Activated CD8-positive, alpha-beta memory T cell treated with anti-CD3 and anti-CD28 coated beads, Interleukin-2, amount 50 U/mL, for 48 hours (primary cell): ENCODE measurements at places on chromosomes 12 and 14.

- no peak for DNase-seq
These were observed 178.5 kb downstream of the CALM1 start for GRCh38 chr14:90575336-90575735.

DNA sequence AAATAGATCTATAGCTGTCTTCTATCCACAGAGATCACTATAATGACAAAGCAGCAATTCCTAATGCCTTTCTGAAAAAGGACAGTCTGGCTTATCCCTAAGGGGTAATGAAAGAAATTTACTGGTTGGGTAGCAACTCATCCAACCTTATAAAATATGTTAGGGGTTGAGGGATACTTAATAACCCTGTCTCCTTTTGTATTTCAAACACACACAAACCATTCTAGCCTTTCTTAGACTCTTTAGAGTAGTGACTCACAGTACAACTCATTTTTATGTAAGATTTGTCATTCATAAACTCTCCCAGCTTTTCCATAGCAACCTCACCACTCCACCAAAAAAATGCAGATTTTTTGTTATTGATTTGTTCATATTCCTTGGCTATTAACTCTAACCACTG, 167.9 kb downstream of the FSCB start:
- no peak for DNase-seq

- no peak for DNase-seq
These were observed 231.1 kb downstream of the CCDC91 start for GRCh38 chr12:28421374-28421773.

DNA sequence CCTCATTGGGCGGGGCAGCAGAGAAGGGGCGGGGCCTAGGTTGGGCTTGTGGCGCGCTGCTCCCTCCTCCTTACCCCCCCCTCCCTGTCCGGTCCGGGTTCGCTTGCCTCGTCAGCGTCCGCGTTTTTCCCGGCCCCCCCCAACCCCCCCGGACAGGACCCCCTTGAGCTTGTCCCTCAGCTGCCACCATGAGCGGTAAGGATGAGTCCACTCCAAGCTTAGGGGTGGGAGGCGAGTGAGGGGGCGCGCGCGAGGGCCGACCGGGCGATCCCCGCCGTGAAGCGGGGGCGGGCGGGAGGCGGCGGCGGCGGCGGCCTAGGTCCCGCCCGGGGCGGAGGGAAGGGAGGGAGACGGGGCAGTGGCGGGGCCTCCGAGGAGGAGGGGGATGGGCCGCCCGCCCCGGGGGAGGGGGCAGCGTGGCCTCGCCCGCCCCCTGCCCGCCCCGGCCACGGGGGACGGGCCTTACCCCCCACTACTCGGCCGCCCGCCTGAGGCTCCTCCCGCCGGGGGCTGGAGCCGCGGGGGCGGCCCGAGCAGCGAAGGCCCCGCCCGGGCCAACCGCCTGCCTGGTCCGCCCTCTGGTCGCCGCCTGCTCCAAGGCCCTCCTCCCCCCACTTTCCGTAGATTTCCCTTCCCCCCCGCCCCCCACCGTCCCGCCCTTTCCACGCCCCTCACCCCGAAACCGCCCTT, at the start of gene SP1:
TSS of gene SP1 (plus strand) at position 73 of the 690 bp plus-strand sequence. CDS start at position 189, 116 bp downstream.
- DNase-seq, result peak; percentile 99

GRCh38 chr12:9872742-9873141, 3.6 kb upstream of the CLEC2B start:
- DNase-seq, result no peak
